Stimulated activated CD8-positive, alpha-beta memory T cell treated with anti-CD3 and anti-CD28 coated beads, Interleukin-4, amount 100 ng/mL, for 4 hours (primary cell): ENCODE measurements at places on chromosomes 1 and 21.

- no peak for DNase-seq
Observed at GRCh38 chr1:59915516-59915915, 11.1 kb downstream of the CYP2J2 start.

GRCh38 chr1:87174724-87175245 is 153.9 kb upstream of the LMO4 start:
- DNase-seq: no peak

DNA sequence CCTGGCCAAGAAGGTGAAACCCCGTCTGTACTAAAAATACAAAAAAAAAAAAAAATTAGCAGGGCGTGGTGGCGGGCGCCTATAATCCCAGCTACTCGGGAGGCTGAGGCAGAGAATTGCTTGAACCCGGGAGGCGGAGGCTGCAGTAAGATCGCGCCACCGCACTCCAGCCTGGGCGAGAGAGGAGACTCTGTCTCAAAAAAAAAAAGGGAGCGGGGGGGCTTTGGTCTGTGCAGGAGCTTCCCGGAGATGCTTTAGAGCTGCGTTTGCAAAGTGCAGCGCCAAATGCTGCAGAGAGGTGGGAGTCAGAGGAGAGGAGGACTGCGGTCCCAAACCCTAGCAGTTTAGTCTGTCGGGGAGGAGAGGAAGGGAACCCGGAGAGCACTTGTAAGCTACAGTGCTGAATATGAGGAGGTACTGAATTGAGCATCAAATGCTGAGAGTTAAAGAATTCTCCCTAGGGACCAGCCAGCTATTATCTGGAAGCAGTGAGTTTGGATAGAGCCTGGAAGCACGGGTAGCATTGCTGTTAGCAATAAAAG is 569 bp downstream of the FALEC start:
- DNase-seq: no peak

- DNase-seq: no peak
Observed at GRCh38 chr1:115828101-115829022, 12.6 kb downstream of the NHLH2 start.

DNA sequence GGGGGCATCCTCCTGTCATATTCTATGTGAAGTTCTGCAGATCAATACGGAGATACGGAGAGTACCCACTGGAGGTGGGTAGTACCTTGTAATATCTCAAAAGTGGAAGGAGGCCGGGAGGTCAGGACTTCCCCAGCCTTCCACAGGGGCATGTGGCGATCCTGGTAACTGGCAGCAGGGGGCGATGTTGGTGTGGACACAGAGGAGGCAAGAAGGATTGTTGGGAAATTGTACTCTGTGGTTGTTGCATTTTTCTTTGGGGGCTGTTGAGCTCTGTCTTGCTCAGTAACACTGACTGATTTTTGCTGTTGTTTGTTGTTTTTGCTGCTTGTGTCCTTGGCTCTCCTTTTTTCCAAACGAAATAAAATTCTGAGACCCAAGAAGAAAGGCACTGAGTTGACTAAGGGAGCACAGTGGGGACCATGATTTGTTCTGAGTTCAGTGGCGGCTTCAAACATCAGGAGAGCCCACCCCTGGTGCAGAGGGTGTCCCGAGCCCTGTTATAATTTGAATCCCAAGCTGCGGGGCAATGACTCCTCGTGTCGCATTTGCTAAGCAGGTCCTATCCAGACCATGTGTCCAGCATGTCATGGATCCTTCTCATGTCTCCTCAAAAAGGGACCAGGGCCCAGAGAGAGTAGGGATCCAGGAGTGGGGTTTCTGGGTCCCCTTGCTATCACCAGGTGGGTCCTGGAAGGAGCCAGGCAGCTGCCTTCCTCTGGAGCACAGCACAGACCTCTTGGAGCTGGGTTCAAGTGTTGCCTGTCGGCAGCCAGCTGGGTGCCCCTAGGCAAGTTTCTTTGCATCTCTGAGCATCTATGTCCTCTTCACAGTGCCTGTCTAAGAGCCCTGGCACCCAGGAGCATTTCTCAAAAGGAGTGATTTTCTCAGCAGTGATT is 22.8 kb downstream of the LHX4 start:
- peak; percentile 42 for DNase-seq

DNA sequence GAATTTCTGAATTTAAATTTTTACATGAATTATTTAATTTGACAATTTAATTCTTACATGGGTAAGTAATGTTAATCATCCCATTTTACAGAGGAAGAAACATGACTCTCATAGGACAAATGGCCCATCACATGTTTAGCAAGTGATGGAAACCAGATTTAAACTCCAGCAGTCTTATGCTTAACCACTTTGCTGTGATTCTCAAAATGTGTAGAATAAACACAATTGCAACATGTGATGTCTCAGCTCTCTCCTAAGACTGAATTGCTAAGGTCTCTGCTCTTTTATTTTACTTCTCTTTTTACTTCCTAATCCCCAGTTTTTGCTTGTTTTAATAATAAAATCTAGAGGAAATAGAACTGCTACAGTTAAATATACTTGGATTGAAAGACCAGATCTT is 42.8 kb downstream of the HS2ST1 start:
- no peak for DNase-seq

DNA sequence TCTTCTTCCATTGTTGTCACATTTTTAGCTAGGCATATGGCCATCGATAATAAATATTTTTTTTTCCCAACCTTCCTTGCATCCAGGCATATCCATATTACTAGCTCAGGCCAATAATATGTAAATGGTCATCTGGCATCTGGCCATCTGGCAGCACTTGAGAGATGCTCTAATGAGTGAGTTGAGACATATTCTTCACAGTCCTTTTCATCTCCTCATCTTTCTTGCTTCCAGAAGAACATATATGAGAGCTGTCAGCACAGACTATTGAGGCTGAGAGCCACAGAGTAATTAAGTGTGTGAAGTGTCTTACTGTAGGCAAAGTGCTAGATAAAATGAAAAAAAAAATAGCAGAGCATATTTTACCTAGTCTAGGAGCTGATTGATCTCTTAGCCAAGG is 628.4 kb upstream of the TMPRSS15 start:
- no peak for DNase-seq

- no peak for DNase-seq
Observed at GRCh38 chr1:221363039-221363438, 378.9 kb downstream of the DUSP10 start.

GRCh38 chr1:64323054-64323453 is 119.6 kb downstream of the UBE2U start:
- no peak for DNase-seq

GRCh38 chr1:8525216-8525557 is 207.3 kb downstream of the SLC45A1 start:
- no peak for DNase-seq
